ENCODE measurements at places on chromosomes 6 and 20.

GRCh38 chr6:1094306-1094705, 217.6 kb upstream of the FOXQ1 start:
- DNase-seq = no peak

DNA sequence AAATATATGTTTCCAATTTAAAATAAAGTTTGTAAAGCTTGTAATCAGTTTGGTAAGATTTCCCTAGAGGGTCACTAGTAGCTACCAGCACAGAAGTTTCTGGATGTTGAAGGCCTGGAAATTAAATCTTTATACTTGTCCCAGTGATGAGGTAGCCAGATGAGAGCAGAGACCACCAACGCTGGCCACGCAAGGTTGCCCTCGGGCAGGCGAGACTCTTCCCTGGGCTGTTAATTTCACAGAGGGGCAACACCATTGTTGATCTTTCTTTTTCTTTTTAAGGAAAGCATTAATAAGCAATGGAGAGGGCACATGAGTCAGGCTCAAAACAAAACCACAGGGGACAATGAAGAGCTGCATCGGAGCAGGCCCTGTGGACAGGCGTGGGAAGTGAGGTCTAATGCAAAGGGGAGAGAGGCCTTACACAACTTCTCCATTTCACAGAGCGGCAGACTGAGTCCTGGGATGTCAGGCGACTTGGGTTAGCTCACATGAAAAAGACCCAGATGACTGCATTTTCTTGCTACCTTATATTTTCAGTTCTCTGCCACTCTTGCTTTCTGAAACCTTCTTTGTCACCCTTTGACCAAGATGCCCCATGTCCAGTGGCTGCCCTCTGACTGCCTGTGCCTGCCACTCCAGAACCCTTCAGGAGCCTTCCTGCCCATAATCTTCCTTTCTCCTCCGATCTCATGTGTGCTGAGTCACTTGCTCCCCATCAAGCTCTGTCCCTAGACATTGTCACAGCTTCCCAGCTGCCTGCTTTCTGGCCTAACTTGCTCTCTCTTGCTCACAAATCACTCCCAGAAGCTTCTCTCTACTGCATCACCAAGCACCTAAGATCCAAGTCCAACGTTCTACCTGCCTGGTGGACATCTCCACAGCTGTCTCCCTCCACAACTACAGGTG, 107.7 kb upstream of the CDYL start:
- DNase-seq = no peak

GRCh38 chr20:30892541-30893345, 364.7 kb upstream of the DEFB115 start:
- DNase-seq = no peak

- no peak for DNase-seq
Observed at GRCh38 chr6:68235326-68235784, 399.7 kb upstream of the ADGRB3 start.

DNA sequence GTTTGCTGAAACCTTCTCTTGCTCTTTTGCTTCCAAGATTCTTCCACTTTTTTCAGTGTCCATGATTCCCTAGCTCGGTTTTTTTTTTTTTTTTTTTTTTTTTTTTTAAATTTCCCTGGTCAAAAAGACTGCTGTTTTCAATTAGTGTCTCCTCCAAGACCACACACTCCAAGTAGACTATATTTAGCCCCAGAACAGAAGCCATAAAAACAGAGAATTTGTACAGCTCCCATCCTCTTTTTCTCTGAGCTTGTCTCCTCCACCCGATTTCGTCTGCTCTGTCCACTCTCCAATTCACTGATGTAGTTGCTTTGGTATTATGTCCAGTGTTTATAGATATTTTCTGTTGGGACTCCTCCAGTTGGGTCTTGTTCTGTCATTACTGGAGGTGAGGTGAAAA, 37.6 kb downstream of the RSPH3 start:
- DNase-seq = no peak

GRCh38 chr20:22465622-22466446, 118.5 kb downstream of the FOXA2 start:
- no peak for DNase-seq

DNA sequence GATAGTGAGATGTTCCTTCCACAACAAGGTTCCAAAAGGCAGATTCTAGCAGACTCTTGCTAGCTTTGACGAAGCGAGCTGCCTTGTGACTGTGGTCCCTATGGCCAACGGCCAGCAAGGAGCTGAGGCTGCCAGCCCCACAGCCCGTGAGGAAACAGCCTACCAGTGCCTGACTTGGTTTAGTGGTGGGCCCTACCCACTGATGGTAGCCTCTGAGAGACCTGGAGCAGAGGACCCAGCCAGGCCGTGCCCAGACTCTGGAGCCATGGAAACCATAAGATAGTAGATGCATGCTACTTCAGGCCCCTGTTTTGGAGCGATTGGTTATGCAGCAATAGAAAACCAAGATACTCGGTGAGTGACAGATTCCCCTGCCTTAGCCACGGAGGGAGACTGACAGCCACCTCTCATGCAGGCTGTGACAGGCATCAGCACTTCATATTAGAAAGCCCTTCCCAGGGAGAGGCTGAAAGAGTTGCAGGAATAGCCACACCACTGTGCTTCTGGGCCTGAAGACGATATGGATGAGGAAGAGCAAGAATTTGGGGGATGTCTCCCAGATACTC, 19.2 kb downstream of the PSMG4 start:
- DNase-seq = no peak

DNA sequence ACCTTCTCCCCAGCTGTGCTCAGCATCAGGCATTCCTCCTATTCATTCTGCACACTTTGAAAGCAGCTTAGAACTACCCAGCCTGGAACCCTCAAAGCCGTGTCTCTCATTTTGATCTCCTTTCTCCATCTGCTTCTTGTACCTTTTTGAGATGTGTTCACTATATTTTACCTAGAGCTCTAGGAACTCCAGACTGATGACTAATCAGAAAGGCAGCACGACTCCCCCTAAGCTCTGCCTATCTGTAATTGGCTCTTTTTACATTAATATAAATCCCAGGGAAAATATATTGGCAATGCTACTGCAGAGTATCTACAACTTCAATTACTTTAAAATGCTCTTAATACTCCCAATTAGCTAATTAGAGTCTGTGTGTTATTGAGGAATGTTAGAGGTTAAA, 671.5 kb downstream of the CBLN4 start:
- no peak for DNase-seq

DNA sequence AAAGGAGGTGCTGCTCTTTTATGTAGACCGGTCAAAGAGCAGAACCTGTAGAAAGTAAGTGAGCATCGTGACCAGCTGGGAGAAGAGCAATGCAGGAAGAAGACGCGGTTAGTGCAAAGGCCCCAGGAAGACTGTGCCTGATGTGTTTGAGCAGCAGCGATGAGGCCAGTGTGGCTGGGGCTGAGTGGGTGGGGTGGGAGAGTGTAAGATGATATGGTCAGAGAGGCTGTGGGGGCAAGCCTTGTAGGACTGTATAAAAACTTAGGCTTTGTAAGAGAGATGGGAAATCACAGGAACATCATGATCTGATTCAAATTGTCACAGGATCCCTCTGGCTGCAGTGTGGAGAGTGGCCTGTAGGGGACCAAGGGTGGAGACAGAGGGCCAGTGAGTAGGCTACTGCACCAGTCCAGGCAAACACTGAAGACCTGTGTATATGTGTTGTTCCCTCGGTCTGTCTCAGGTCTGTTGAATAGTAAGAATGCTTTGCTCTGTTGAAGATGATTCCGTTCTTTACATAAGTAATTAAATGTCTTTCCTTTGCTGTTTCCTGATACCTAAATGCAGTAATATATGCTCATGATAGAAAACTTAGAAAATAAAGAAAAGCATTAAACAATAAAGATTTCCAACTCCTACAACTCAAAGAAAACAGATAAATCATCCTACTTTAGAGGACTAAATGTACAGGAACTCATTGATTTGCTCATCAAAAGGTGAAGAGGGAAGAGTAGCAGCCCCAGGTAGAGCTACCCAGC, 23.6 kb upstream of the WFDC2 start:
- DNase-seq = no peak

DNA sequence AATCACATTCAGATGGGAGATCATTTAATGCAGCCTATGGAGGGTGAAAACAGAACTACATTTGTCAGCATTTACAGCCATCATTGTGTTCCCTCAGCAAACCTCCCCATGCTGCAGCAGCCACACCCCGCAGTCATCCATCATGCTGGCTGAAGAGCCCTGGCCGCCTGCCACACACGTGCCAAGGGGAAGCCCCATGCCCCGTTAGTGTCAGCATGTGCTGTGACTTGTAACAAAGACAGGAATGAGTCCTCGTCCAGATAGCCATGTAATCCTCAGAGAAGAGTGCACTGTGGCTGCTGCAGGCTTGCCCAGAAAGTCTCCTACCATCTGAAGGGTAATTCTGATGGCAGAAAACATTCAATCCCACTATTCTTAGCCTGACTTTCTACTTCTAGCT, 1097.8 kb downstream of the KIF16B start:
- DNase-seq = no peak
